M059J (cell line): ENCODE measurements at places on chromosomes 2 and 18.

DNA sequence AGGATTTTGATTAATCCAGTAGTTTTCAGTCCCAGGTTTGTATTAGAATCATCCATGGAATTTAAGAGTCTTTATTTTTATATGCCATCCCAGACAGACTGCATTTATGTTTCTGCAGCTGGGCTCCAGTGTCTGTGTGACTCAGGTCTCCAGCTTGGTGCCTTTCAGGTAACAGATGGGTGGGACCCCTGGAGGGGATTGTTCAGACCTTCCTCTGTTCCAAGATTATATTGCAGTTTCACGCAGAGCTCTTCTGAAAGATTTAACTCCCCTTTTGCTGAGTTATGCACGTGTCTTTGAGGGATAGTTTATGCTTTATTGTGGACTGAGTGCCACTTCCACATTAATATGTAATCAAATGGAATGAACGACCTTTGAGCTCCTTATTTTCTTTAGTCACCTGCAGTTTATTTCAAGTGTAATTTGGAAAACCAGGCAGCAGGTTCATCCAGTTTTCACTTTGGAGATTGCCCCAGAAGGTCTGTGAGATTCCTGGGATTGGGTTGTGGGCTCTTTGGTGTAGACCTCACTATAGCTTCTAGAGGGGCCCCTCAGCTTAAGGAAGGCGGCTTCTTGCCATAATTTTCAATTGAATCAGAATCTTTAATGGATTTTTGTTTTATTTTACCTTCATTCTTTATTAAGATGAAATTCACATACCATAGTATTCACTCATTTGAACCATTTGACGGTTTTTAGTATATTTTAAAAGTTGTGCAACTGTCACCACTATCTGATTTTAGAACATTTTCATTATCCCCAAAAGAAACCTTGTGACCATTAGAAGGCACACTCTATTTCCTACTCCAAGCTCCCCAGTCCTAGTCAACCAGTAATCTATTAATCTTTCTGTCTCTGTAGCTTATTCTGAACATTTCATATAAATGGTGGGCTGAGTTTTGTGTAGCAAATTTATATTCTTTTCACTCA is 135.0 kb downstream of the WDSUB1 start:
- no peak for DNase-seq

DNA sequence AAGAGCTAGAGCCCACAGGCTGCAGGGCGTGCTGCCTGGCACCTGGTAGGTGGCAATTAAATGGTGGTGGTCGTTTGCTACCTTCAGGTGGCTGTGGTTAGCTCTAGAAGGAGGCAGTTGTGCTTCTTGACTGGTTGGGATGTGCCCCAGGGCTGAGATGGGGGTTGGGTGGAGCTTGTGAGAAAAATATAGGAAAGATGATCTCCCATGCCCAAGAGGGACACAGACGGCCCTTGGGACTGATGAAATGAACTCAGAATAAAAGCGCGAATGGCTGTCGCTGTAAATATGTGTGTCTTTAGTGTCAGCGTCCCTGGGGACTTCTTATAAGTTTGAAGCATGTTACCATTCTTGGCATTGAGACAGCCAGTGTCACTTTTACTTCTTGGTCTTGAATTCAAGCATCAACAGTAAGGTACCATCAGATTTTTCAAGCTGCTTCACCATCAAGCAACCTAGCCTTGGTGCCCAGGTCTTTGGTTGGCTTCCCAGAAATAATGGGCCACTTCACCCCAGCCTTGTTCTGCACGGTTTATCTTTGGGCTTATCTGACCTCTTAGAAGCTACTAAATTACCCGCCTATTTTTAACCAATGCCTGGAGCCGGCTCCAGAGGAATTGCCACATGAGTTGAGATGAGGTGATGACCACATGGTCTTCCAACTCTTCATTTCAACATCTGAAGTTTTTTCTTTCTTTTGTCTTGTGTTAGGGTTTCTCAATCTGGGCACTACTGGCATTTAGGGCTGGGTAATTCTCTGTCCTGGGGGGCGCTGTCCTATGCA is 11.9 kb downstream of the LRRFIP1 start:
- no peak for DNase-seq

- no peak for DNase-seq
These were observed 544 bp downstream of the LRATD1 start for GRCh38 chr2:14633061-14633460.

DNA sequence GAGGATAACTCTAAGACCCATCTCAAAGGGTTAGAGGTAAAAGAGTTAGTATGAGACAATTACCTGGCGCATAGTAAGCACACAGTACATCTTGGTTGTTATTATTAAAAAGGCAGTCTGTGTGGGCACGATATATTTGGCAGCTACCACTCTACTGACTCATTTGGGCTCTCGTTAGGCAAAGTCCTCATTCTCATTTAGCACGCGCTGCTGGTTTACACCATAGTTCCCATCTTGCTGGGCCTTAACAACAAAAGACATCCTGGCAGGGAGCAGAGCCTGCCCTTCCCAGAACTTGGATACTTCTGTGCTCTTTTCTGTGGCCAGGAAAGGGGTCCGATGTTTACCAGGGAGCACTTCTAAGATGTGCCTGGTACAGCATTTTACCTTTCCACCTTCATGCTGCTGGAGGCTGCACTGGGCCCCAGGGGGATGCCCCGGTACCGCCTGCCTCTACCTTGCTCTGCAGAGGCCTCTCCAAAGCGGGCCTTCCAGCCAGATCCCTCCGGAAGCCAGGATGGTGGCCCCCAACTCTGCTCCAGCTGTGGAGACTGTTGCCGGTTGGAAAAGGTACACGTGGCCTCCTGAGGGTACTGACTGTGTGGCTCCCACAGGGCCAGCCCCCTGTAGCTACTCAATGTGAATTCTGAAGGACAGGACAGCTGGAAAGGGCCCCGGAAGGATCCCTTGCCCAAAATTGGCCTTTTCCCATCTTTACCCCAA is 15.0 kb downstream of the GLI2 start:
- DNase-seq, result peak; percentile 72

GRCh38 chr2:98911376-98912154 is 24.5 kb downstream of the CRACDL start:
- DNase-seq, result peak; percentile 27

DNA sequence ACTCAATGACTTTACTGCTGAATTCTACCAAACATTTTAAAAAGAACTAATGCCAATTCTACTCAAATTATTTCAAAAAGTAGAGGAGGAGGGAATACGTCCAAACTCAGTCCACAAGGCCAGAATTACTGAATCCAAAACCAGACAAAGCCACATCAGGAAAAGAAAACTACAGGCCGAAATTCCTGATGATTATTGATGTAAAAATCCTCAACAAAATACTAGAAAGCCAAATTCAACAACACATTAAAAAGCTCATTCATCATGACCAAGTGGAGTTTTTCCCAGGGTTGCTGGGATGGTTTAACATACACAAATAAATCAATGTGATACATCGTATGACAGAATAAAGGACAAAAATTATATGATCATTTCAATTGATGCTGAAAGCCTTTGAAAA is 103.9 kb upstream of the UBE2E3 start:
- DNase-seq, result peak; percentile 20
